ENCODE measurements at places on chromosomes 3 and 15. TPM values are rescaled to one million over a fixed set of nuclear protein-coding genes. Genes with fewer than 3 reads are reported as not detected.

- no peak for DNase-seq
- H3K36me3 ChIP-seq: no peaks in the 10 kb centered on the region
- no peak overlapping the region for H3K4me3 ChIP-seq
- no peak overlapping the region for H3K27ac ChIP-seq
- no peaks in the 10 kb centered on the region for H3K27me3 ChIP-seq
Observed at GRCh38 chr3:30661098-30661873, 54.9 kb downstream of the TGFBR2 start.

DNA sequence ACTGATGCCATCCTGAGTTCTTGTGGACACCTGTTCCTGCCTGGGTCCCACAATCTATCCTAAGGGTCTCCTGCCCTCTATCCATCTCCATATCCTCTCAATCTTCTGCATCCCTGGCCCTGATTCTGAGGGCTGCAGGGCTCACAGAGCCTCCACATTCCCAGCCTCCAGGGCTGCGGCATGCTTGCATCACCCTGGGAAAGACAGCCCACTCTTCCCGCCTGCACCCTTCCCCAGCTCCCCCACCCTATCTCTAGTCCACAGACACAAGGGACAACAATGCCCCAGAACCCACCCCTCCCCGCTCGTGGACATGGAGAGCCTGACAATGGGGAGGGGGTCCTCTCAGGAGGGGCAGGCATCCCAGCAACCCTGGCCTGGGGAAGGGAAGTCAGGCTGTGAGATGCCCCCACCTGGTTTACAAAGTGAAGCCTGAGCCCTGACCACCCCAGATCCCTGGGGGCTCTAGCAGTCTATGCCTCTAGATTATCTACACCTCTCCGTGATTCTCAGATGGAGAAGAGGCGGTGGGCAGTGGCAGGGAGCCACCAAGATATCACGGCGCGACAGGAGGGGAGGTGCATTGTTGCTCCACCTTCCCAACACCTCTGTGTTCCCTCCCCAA, 10.3 kb downstream of the SEMA3G start:
- DNase-seq: no peak
- H3K27me3 ChIP-seq: no peaks in the 10 kb centered on the region
- no peaks in the 10 kb centered on the region for H3K36me3 ChIP-seq
- H3K27ac ChIP-seq: no peak overlapping the region
- H3K4me3 ChIP-seq: no peak overlapping the region
- no peaks in the 10 kb centered on the region for H3K4me1 ChIP-seq

DNA sequence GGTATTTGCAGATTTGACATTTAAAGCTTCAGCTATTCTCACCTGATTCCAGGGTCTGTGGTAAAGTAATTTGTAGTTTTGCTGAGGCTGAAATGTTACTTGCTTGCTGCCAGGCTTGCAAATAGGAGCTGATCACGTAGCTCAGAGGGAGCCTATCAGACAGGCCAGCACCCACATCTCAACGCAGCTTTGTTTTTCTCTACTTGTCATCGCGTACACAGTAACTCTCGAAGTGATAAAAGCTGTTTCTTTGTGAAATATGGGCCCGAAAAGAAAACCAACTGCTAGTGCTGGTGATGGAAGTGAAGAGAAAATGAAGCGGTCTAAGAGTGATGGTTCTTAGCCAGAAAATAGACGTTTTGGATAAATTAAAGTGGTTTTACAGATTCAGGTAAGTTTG, 23.4 kb downstream of the RAB5A start:
- H3K27me3 ChIP-seq: no peaks in the 10 kb centered on the region
- no peaks in the 10 kb centered on the region for H3K4me1 ChIP-seq
- no peak overlapping the region for H3K27ac ChIP-seq
- DNase-seq: no peak

DNA sequence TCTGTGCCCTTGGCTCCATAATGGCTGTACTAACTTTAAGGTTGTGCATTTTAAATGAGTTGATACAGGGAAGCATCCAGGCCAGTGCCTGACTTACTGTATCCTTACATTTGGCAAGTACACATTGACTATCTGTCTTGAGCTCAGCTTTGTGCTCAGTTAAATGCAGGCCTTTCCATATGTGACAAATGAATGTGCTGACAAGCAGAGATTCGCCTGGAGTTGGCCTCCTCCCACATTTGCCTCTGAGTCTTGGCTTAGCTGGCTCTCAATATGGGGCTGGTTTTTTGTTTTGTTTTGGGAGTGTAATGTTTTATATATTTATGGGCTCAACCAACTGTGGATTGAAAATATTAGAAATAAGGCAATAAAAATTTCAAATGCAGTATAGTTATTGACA, 29.7 kb downstream of the TRIM71 start:
- DNase-seq: no peak
- H3K36me3 ChIP-seq: no peaks in the 10 kb centered on the region
- no peak overlapping the region for H3K4me3 ChIP-seq
- no peaks in the 10 kb centered on the region for H3K27me3 ChIP-seq

GRCh38 chr3:54376142-54376807, 253.9 kb downstream of the CACNA2D3 start:
- no peaks in the 10 kb centered on the region for H3K4me1 ChIP-seq
- H3K36me3 ChIP-seq: no peaks in the 10 kb centered on the region

DNA sequence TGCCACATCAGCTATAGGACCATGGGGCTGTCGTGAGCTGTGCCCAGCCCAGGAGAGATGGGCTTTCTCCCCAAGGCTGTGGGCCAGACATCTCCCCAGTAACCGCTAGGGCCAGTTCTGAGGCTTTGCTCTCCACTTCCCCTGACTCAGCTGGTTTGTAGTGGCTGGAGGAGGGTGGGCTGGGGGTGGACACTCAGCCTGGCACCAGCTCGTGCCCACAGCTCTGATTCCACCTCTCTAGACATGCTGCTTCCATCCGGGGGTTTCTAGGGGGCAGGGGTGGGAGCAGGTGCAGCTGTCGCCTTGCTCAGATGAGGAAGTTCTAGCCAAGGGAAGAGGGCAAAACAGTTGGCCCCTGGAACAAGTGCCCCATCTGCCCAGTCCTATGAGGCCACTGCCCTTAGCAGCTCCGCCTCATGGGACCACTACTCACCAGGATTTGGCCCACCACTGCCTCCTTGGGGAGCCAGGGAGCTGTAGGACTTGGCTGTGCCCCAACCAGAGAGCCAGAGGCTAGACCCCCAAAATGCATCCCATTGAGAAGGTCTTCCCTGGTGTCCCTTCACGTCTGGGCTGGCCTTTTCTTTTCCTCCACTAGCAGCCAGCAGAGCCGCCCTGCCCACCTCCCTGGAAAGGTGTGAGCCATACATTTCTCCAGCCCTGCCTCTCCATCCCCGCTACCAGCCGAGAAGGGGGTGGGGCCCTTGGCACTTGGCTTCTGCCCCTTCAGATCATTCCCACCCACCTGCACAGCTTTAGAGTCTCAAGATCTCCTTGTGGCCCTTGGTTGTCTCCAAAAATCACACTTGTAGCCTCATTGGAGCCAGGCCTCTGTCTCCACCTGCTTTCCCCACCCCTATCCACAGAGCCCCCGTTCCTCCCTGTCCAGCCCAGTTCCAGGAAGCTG, 9.9 kb downstream of the GLYCTK start:
- no peaks in the 10 kb centered on the region for H3K4me1 ChIP-seq
- no peak overlapping the region for H3K4me3 ChIP-seq
- DNase-seq: no peak
- no peaks in the 10 kb centered on the region for H3K36me3 ChIP-seq
- no peaks in the 10 kb centered on the region for H3K27me3 ChIP-seq

- DNase-seq: no peak
- H3K27ac ChIP-seq: no peak overlapping the region
- H3K4me3 ChIP-seq: no peak overlapping the region
- H3K4me1 ChIP-seq: no peaks in the 10 kb centered on the region
- H3K27me3 ChIP-seq: peaks cover 3% of the 10 kb centered on the region
- no peaks in the 10 kb centered on the region for H3K36me3 ChIP-seq
Observed at GRCh38 chr3:19202303-19202702, 54.0 kb downstream of the KCNH8 start.

DNA sequence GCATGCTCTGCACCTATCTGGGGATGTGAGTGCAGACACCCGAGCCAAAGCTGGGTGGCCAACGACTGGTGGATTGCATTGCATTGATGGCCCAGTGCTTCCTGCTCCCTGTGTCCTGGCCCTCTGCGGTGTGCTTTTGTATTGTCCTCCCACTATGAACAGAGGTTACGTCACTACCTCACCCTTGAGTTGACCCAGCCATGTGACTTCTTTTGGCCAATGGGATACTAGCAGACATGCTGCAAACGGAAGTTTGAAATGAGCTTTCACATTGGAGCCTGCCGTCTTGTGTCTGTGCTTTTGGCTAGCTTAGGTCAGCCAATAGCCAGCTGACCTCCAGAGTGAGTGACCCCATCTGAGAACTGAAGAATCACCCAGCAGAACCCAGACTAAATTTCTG, 15.3 kb upstream of the TBC1D21 start:
- no peaks in the 10 kb centered on the region for H3K36me3 ChIP-seq
- peaks cover 48% of the 10 kb centered on the region for H3K27me3 ChIP-seq
- H3K4me1 ChIP-seq: no peaks in the 10 kb centered on the region
- no peak overlapping the region for H3K4me3 ChIP-seq
- no peak overlapping the region for H3K27ac ChIP-seq

GRCh38 chr15:85804481-85805170, 9.9 kb upstream of the KLHL25 start:
- H3K27ac ChIP-seq: no peak overlapping the region
- no peak for DNase-seq
- no peaks in the 10 kb centered on the region for H3K4me1 ChIP-seq
- no peaks in the 10 kb centered on the region for H3K36me3 ChIP-seq

DNA sequence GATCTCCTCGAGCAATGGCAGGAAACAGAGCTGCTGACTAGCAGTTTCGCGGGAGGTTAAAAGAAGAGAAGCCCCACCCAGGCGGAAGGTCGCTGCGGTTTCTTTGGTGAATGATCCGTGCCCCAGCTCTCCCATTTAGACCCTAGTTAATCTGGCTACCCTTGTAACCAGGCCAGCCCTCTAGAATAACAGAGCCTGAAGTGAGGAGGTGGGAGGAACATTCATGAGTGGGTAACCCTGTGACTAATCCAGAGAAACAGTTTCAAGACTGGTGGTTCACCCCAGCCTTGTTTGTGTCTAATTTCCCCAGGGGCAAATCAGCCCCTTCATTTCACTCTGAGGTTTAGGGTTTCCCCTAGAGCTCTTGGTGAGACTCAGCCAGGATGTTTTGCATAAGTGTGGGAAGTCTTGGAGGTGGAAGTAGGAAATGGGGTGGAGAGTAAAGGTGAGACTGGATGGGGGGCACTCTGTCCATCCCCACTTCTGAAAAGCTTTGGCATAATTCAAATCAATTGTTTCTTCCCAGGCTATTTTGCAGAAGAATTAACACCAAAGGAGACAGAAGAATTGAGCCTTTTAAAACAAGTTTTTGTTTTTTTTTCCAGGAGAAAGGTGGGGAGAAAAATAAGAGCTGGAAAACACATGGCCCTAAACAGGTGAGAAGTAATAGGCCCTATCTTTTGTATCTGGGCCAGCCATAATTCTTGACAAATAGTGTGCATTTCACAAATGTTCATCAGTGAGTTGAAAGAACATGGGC, 303.1 kb downstream of the RPLP1 start:
- H3K4me1 ChIP-seq: no peaks in the 10 kb centered on the region
- no peak overlapping the region for H3K4me3 ChIP-seq
- H3K27me3 ChIP-seq: no peaks in the 10 kb centered on the region
- no peaks in the 10 kb centered on the region for H3K36me3 ChIP-seq

DNA sequence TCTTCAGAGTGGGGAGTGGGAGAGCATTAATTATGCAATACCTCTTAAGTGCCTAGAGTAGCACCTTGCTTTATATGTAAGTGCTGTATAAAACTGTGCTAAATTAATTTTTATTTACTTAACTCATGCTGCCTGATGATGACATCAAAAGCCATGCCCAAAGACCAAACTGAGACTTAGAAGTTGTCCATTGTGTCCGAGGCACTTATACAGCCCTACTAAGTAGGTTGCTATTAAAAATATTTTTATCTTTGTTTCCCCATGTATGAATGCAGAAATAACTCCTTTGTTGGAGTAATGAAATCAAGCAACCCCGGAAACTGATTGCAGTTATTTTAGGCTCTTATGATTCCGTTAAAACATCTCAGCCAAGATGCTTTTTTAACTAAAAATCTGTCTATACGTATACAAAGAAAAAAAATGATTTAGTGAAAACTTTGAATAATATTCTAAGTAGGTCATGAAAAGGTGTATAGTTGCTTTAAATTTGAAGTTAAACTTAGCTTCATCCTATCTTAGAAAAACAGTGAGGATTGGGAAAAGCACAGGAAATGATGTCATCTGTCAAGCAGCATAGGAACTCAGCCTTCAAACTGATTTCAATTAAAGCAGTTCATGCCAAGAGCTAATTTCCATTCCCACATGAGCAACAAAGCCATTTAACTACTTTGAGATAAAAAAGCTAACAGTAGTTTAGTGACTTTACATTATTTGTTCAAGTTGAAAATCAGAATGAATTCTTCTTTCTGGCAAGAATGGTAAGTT, 43.0 kb downstream of the FBN1 start:
- no peak overlapping the region for H3K4me3 ChIP-seq
- H3K4me1 ChIP-seq: peaks cover 31% of the 10 kb centered on the region
- H3K27me3 ChIP-seq: no peaks in the 10 kb centered on the region
- peak overlapping the region; percentile 76 for H3K27ac ChIP-seq

- H3K27me3 ChIP-seq: no peaks in the 10 kb centered on the region
- H3K36me3 ChIP-seq: no peaks in the 10 kb centered on the region
- DNase-seq: no peak
- H3K4me1 ChIP-seq: no peaks in the 10 kb centered on the region
- no peak overlapping the region for H3K4me3 ChIP-seq
Observed at GRCh38 chr3:136428167-136428566, 178.0 kb downstream of the PCCB start.

DNA sequence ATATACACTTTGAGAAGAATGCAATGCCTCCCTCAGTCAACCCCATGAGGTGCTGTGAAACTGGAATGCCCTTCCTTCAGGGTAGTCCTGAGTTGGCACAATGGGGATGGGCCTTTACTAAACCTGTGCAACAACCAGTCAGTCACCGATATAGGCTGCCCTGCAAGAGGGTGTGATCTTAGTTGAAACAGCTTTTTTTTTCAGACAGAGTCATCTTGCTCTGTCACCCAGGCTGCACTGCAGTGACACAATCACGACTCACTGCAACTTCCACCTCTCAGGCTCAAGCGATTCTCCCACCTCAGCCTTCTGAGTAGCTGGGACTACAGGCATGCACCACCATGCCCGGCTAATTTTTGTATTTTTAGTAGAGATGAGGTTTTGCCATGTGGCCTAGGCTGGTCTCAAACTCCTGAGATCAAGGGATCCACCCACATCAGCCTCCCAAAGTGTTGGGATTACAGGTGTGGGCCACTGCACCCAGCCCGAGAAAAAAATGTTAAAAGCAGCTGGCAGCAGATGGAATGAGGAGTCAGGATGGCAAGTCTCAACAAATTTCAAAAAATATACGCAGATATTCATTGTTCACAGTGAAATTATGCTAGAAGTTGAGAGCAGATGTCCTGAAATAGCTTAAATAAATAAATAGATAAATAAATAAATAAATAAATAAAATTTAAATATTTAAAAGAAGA, 31.8 kb downstream of the MYO5A start:
- peaks cover 6% of the 10 kb centered on the region for H3K4me1 ChIP-seq
- no peak for DNase-seq
- no peak overlapping the region for H3K4me3 ChIP-seq
- H3K36me3 ChIP-seq: no peaks in the 10 kb centered on the region

Gene DUOXA2
- total RNA-seq: not detected

Gene BFSP2
- not detected for total RNA-seq

Gene PLXNB1
- 24.6 TPM for total RNA-seq

Gene ATXN7
- total RNA-seq: 13.8 TPM

Gene SPATA12
- total RNA-seq: not detected

Gene DISP2
- 0.62 TPM for total RNA-seq

Measured in A673 (cell line).